ENCODE measurements at places on chromosomes 4 and X.

DNA sequence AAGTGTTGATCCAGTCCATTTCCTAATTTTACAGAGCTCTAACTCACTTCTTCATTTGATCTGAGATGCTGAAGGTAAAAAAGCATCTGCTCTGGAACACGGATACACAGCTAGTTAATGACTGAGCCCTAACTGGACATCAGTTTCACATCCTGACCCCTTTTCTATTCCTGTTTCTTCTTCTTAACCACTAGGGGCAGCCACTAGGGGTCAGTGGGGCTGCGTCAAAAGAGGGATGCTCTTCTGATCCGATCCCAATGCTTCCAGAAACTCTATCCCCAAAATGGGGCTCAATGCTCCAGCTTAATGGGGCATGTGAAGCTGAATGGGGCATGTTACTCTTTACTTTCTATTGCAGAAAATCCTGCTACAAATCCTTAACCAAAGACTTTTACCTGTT is 33.4 kb upstream of the PHKA2 start:
- DNase-seq = no peak

- no peak for DNase-seq
Observed at GRCh38 chr4:145815626-145816025, 123.0 kb downstream of the ZNF827 start.

DNA sequence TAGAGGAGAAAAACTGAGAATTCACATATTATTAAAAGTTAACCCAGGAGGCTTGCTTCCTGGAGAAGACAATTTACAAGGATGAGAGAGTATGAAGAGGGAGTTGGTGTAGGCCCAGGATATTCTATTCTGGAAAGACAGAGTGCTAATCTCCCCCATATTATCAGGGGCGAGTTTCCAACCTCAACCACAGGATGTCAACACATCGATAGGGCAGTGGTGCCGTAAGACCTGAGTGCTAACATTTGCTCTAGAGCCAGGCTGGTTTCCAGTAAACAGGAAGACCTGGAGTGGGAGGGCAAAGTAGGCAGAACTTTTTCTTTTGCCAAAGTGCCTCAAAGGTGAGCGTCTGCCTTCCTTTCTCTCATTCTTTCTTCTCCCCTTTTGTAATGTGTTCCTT is 2.8 kb upstream of the AWAT1 start:
- no peak for DNase-seq

GRCh38 chr4:11013094-11013664 is 328.6 kb upstream of the CLNK start:
- DNase-seq = no peak

- DNase-seq = no peak
Observed at GRCh38 chrX:130578906-130579305, 177.1 kb downstream of the RBMX2 start.

DNA sequence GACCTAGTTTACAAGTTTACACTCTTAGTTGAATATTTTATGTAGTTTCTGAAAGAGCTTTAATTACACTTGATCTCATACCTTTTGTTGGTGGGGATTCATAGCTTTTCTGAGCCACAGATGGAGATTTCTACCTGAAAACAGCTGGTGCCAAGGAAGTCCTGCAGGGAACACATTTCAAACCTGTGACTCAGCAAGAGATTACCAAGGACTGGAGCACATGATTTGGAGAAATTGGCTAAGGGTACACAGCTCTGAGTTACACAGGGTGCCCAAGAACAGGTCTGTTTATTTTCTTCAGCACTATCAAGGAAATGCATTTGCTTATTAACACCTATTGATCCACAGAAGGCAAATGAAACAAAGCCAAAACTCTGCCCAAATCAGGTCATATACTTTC is 691.5 kb downstream of the KCTD8 start:
- DNase-seq = no peak

DNA sequence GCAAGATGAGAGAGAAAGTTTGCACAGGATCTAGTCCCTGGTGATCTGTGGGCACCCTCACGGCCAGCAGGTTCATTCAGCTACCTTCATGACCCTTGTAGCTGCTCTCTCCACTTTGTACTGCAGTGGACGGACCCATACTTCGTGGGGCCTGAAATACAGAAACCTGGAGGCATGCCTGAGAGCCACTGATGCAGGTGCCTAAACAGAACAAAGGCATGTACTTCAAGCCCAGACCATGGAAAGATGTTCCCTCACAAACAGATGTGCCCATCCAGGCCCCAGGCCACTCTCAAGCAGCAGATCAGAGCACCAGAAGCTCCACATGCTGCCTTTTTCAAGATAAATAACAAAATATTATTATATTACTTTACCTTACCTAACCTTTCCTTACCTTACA is 1629.0 kb downstream of the ARAP2 start:
- no peak for DNase-seq

DNA sequence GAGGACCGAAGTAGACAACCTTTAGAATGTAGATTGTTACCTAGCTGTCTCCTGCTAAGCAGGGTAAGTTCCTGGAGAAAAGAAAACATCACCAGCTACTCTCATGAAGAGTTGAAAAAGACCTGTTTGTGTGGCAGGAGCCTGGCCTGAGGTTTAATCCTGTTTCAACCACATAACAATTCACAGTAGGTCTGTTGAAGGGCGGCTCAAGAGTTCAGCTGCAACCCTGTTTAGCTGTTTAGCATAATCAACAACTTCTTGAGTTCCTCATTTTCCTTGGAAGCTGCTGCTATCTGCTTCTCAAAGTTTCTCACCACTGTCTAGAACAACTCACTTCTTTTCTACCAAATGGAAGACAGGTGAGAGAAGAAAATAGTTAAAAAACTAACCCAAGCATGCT is 170.4 kb upstream of the TET2 start:
- no peak for DNase-seq

DNA sequence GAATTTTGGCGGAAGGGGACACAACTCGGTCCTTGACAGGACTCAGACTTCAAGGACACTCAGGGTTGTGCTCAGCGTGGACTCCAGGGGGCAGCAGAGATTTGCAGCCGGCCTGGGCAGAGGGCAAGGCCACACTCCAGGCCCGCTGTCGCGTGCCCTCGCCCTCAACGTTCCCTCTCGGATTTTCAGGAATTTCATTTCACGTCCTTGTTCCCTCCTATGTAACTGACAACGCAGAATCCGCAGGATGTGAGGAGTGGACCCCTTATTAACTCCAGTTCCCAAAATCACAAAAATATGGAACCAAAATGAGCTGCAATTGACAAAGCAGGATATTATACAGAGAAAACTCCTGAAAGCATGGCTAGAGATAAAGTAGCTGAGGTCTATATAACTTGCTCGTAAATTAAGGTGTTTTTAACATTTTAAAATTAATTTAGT is 21.0 kb upstream of the DCTD start:
- peak; percentile 40 for DNase-seq

DNA sequence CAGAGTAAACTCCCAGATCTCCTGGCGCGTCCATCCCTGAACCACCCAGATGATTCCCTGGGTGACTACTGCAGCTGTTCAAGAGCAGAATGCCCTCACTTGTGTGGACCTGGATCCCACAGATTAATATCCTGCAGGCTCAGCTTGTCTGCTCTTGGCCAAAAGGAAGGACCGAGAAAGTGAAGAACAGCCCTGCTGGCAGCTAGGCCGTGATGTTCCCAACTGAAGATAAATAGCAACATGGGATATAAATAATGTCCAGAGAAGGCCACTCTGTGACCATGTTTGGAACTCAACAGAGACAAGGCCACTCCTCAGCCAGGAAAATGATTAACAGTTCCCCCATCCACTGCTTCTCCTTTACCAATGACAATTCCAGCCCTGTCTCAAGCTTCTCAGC is 21.5 kb downstream of the SUPT20HL2 start:
- DNase-seq = no peak

DNA sequence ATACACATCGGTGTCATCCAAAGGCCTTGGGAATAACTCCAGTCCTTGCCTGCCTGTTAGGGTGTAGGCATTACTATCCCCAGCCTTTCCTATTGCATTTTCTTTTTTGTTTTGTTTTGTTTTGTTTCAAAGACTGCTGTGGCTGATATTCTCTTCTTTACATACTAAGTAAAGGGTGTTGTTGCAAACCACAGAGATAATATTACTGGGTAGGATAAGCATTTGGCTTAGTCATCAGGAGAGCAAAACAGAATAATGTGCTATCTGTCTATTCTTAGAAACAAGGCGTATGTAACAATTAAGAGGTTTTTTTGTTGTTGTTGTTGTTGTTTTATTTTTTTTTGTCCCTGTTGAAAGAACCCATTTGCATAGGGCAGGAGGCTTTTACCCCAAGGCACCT is 41.8 kb downstream of the UGT2B28 start:
- no peak for DNase-seq

DNA sequence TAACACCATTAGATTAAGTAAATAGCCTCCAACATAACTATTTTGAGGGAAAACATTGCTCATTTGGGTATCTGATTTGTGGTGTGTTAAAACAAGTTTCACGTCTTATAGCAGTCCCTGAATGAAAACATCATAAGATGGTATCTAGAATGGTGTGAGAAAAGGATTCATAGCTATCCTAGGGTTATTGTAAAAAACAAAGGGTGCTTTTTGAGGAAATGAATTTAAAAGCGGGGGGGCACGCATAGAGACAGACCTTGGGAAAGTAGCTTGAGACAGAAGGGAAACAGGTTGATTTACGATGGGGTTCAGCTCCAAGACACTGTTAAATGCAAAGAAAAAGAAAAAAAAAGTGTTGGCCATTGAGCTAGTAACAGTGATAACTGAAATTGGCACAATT is 768 bp upstream of the CXCL10 start:
- no peak for DNase-seq

All from activated CD8-positive, alpha-beta memory T cell treated with anti-CD3 and anti-CD28 coated beads for 1 hour (primary cell).